ENCODE measurements at places on chromosomes 6 and 20.
A peak's percentile ranks its signal among the peaks of the same experiment; 100 is the strongest.

GRCh38 chr6:44000164-44000842 lies 126.9 kb downstream of the MRPL14 start:
- no peak for DNase-seq

GRCh38 chr6:167323111-167323510 lies 1.8 kb upstream of the TTLL2 start:
- no peak for DNase-seq

DNA sequence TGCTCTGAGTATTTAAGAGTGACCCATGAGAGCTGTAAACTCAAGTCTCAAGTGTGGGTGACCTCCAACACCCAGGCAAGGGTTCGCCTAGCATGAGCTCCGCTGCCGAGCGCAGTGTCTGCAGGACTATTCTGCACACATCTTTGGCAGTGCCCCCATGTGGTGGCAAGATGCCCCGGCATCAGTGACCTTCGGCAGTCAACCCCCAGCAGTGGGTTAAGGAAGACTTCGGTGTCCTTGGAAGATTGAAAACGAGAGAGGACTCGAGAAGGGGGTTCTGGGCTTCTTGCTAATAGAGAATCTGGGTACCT lies 43.1 kb downstream of the RBM38 start:
- DNase-seq, result no peak

DNA sequence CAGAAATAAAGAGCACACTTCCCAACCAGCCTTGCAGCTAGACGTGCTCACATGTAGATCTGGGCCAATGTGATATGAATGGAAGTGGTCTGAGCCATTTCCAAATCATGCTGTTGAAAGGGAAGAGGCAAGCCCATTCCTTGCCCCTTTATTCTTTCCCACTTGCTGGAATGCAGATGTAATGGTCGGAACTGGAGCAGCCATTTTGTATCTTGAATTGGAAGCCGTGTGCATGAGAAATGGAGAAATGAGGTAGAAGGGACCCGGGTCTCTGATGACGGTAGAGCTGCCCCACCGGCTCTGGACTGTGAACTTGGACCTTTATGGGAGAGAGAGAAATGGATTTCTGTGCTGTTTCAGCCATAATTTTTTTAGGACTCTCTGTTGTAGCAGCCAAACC lies 54.8 kb upstream of the STX16 start:
- no peak for DNase-seq

DNA sequence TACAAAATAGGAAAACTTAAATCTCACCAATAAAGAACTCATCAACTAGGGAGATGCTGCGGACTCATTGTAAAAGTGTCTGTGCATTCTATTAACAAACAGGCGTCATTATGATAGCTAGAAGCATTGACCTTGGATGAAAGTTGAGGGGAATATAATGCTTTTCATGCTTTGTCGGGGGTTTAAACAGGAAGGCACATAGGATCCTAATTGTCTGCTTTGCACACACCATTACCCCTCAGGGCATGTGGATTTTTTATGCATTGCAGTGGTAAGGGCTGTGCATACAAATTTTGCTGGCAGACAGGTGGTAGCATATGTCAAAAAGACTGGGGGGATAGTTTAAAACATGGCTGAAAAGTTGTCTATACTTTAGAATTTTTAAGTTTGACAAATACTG lies 447.9 kb upstream of the PLCB4 start:
- no peak for DNase-seq

- DNase-seq, result no peak
Measured at GRCh38 chr6:54264581-54265272, 43.5 kb upstream of the TINAG start.

- no peak for DNase-seq
Measured at GRCh38 chr6:31239854-31240253, 32.0 kb downstream of the HLA-C start.

DNA sequence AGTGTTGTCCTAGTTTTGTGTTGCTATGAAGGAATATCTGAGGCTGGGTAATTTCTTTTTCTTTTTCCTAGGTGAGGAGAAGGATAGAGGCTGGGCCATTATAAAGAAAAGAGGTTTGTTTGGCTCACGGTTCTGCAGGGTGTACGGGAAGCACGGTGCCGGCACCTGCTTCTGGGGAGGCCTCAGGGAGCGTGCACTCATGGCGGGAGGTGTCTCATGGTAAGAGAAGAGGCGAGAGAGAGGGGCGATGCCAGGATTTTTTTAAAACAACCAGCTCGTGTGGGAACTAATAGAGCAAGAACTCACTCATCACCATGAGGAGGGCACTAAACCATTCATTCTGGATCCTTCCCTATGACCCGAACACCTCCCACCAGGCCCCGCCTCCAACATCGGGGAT lies 14.2 kb upstream of the NPBWR2 start:
- DNase-seq, result peak; percentile 31

GRCh38 chr20:44215125-44215524 lies 4.6 kb upstream of the OSER1 start:
- DNase-seq, result peak; percentile 62

- no peak for DNase-seq
Measured at GRCh38 chr20:63056236-63057170, 49.7 kb upstream of the BHLHE23 start.

GRCh38 chr20:38094373-38094891 lies 60.9 kb downstream of the RPRD1B start:
- no peak for DNase-seq

GRCh38 chr6:145119081-145119480 lies 616.2 kb downstream of the EPM2A start:
- DNase-seq, result no peak

DNA sequence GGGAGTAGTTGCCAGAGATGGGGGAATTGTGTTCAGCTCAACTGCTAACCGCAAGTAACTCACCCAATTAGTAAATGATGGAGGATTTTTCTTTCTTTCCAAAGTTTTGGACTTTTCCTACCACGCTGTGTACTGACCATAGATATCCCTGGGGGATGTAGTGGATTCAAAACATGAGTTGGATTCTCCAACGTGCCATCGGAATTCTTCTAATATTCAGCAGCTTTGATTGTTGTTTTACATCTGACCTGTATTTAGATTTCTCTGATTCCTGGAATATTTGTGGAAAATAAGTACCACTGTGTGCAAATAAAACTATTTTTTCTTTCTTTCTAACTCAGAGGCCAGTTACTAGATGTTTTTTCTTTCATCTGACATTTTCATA lies 1.1 kb downstream of the CCDC170 start:
- no peak for DNase-seq

- no peak for DNase-seq
Measured at GRCh38 chr6:71808865-71809264, 77.5 kb upstream of the RIMS1 start.

GRCh38 chr6:143267760-143268159 lies 182.7 kb downstream of the ADAT2 start:
- DNase-seq, result no peak

DNA sequence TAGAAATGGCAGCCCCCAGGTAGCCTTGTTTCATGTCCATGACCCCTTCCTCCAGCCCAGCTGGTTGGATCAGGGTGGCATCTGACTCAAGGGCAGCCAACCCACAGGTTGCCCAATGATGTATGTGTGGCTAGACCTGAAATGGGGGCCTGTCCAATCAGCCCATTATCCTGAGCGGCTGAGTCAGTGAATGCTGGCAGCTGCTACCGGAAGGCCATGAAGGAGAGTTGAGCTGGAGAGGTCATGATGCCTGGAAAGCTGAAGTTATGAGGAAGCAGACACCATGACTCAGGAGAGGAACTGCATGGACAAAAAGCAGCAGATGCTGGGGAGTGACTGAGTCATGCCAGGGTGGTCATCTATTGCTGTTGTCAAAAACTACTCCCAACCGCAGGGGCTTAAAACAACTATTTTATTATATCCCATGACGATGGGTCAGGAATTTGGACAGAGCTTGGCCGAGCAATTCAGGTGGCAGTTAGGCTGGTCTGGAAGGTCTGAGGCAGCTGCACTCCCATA lies 67.3 kb downstream of the MDGA1 start:
- no peak for DNase-seq

GRCh38 chr20:50928469-50928868 lies 2.8 kb downstream of the ADNP start:
- DNase-seq, result no peak

- DNase-seq, result no peak
Measured at GRCh38 chr20:6744805-6745204, 22.7 kb upstream of the BMP2 start.

DNA sequence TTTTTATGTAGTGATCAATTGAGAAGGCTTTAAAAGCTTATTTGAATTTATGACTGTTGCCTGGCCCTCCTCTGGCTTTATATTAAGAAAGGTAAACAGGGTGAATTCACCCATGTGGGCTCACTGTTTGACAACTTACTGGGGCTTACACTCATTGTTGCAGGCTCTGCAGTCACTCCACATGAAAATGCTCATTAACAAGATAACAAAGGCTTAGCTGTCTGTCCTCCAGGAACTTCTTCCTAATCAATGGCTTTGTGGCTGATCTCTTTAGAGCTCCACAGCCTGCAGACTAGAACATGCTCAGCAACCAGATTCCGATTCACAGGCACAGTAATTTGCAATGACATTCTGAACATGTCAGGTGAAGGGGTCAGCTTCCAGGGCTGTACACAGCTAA lies 323.2 kb upstream of the MAN1A1 start:
- DNase-seq, result no peak

DNA sequence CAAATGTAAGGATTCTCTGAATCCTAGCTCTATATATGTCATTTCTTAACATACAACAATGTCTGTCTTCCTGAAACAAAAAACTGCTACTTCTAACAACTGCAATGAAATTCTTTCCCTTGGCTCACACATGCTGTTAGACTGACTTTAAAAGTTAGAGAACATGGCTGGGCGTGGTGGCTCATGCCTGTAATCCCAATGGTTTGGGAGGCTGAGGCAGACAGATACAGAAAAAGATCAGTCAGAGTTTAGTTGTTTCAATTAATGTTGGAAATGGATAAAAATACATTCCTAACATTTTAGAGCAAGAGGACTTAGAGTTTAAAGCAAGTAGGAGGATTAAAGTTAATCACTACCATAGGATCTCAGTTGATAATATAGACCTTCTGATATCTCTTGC lies 28.7 kb upstream of the KIAA1586 start:
- no peak for DNase-seq

DNA sequence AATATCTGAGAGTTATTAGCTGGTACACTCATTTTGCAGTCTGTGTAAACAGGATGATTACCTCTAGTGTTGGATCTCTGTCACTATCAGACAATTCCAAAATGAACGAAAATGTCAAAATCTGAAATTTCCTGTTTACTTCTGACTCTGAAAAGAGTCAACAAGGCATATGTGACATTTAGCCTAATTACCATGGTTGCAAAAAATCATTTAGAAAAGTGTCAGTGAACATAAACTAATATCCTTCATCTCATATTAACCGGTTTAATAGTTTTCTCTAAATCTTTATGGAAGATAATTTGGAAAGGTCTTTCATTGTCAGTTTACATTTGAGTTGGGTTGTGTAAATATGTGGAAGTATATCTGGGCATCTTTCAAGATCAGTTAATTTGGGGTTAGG lies 431.8 kb upstream of the HSF2 start:
- DNase-seq, result no peak

DNA sequence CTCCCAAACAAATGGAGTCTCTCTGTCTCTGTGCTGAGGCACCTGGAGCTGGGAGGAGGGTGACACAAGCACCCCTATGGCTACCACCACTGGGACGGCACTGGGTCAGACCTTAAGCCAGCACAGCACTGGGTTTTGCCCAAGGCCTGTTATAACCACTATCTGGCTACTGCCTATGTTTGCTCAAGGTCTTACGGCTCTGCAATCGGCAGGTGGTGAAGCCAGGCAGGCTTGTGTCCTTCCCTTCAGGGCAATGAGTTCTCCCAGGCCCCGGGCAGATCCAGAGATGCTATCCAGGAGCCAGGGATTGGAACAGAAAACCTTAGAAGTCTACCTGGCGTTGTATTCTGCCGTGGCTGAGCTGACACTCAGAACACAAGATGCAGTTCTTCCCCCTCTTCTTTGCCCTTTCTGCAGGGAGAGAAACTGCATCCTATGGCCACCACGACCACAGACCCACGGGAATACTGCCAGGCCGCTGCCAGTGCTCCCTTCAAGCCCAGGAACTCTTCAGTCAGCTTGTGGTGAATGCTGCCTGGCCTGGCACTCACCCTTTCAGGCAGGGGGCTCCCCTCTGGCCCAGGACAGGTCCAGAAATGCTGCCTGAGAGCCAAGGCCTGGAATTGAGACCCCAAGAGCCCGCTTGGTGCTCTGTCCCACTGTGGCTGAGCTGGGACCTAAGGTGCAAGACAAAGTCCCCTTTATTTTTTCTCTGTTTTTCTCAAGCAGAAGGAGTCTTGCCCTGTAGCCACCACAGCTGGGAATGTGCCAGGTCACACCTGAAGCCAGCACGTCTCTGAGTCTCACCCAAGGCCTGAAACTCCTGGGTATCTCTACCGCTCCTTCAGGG lies 67.0 kb upstream of the FRMD1 start:
- DNase-seq, result no peak

DNA sequence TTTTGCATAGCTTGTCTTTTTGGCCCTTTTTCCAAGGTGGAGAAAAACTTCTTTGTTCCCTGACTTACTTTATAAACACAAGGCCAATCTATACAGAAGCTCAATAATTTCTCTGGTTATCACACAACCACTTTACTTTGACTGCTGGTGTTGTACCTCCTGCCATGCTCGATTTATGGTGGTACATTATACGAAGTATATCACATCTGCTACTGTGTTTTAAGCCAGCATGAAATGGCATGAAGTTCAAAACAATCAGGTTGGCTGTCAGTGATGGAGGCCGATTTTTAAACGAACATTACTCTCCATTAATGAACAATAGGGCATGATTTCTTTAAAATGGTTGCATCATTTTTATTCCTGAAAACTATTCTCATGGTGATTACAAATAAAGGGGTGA lies 21.0 kb upstream of the ATXN1 start:
- no peak for DNase-seq

DNA sequence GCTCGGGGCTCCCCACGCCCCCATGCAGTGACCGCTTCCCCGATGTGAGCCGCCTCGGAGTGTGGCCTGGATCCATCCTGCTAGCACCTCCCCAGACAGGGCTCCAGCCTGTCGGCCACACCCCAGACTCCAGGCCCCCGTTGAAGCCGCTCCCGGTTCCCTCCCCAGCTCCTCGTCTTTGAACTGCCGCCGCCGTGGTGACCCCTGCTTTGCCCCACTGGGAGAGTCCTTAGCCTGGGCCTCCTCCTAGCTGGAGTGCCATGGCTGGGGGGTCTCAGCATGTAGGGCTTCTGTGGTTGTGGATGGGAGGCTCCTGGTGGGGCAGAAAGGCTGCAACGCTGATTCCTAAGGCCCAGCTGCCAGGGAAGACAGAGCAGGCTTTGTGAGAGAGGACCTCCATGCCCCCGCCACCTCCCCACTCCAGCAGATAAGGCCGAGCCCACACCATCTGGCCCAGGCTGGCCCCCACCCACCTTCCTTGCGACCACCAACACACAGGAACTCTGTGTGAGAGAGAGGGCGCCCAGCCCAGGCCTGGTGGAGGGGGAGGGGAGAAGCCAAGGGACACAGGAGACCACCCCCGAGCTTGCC lies 11.4 kb downstream of the FOXS1 start:
- no peak for DNase-seq

- no peak for DNase-seq
Measured at GRCh38 chr6:7515363-7515762, 26.1 kb upstream of the DSP start.
